ENCODE measurements at places on chromosomes 12 and 14.

- no peak for DNase-seq
These were observed 35.1 kb downstream of the NRDE2 start for GRCh38 chr14:90296641-90297040.

DNA sequence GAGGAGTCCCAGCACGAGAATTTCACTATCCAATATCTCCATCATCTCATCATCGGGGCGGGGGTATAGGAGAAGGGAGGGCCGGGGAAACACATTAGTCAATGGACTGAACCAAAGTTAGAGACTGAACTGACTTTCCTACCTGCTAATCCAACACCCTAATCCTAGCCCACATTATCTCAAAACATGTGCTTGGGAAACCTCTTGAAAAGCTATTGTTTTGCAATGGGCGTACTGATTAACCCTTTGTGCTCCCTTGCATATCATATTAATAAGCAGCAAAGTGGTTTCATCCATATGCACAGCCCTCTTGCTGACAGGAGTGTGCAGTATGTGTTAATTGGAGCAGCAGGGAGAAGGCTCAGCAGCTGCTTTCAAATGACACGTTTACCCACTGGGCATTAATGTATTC lies 125.7 kb upstream of the GRIP1 start:
- DNase-seq, result no peak

- DNase-seq, result no peak
These were observed 22.0 kb downstream of the YLPM1 start for GRCh38 chr14:74785056-74785613.

GRCh38 chr14:38705220-38705619 lies 397.8 kb downstream of the SEC23A start:
- no peak for DNase-seq

DNA sequence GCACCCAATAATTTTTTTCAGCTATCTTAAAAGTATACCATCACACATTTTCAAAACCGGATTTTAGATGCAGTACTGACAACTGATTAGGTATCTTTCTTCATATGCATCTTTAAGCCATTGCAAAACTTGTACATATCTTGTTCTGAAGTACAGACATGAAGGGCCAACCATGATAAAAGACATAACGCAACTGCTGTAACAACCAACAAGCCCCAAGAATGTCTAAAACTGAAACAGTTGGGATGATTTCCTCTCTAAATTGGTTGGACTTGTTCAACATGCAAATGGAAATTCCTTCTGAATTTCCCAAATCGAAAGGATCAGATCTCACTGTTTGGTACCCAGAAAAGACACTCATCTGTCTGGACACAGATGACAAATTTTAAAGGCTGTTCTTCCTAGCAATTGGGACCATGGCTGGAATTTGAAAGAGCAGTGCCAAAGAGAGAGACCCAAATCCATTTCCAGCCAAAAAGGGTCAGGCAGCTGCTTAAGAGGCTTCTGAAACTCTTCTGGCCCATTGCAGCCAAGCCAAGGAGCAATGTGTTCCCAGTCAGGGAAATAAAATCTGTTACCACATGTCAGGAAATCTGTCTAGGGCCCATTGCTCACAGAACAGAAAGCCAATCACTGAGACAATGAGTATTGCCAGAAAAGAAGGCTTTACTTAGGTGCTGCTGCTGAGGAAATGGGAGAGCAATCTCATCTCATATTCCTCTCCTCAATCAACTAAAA lies 1122.4 kb upstream of the USP15 start:
- DNase-seq, result no peak

DNA sequence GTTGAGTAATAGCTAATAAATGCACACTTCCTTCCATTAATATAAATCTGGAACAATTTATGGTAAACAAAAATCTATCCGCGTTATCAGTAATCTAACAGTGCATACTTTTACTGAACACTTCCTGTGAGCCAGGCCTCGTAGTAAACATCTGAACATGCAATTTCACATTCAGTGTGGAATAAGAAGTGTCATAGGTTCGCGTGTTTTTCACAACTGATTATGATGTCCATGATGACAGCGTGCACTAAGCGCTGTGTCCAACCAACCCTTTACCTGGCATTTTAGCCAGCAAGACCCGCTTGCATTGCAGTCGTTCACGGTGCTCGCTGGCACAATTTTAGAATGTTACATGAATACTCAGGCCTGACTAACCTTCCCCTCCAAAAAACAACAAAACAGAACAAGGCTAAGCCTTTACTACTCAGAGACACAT lies 2.1 kb downstream of the PNMA1 start:
- DNase-seq, result no peak

- no peak for DNase-seq
These were observed 475.6 kb downstream of the PDZRN4 start for GRCh38 chr12:41663598-41664265.

DNA sequence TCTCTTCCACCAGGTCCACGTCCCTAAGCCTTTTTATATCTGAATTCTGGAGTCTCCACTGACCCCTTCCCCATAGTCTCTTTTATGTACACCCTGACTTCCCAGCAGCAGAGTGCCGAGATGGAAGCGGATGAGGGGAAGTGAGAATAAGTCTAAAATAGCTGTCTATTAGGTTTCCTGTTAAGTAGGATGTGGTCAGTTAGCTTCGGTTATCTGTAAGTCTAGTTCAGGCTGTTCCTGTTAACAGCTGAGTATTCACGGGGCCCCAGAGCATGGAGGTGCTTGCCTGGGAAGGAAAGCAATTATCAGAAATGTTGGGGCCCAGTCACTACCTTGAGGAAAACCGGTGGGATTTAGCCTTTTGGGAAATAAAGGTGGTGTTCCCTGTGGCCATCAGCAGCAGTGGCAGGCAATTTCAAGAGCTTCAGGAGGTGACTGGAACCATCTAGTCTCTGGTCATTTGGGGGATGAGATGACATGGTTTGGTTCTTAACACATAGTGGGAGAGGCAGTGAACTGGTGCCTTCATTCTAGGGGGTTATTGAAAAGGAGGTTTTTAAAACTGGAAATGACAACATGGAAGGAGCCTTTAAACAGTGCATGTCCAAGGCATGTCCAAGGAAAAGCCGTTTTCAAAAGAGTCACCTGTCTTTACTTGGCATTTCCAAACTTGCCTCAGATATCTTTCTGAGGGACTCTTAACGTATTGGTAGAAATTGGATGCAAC lies 21.8 kb downstream of the CHST11 start:
- DNase-seq, result no peak

GRCh38 chr14:54556535-54556934 lies 10.4 kb upstream of the SAMD4A start:
- no peak for DNase-seq

GRCh38 chr12:12540261-12541013 lies 22.2 kb downstream of the DUSP16 start:
- no peak for DNase-seq

- DNase-seq, result no peak
These were observed 26.2 kb downstream of the AACS start for GRCh38 chr12:125091401-125091800.

DNA sequence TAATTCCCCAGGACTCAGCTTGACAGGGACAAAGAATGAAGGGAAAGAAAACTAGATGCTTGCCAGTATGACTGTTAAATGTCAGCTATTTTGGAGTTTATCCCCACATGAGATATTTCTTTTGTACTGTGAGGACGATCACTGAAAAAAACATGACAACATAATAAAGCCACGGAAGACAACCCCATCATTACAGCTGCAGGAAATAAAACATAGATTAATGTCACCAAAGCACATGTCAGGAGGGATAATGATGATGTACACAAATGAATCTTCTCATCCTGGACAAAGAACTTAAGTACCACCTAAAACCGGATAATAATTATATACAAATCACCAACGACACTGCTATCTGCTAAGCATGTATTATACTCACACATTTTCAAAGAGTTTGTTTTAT lies 84.6 kb upstream of the GRIP1 start:
- DNase-seq, result no peak

GRCh38 chr12:3892631-3893030 lies 19.4 kb upstream of the PARP11 start:
- no peak for DNase-seq

- DNase-seq, result no peak
These were observed 139.2 kb downstream of the SLC2A13 start for GRCh38 chr12:39966721-39967120.

DNA sequence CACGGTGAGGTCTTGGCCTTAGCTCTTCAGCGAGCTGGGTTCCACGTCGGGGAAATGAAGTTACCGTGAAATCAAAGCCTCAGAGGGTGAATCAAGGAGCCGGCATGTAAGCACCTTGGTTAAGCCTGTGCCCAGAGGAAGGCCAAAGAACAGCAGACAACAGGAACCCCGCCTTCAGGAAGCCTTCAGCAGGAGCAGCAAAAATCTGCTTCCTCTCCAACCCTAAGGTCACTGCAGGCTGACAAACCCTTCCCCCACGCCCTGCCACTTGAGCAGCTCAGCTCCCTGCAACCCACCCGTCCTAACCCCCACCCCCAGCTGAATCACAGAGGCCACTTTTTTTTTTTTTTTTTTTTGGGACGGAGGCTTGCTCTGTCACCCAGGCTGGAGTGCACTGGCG lies 72.9 kb upstream of the LTA4H start:
- DNase-seq, result no peak

DNA sequence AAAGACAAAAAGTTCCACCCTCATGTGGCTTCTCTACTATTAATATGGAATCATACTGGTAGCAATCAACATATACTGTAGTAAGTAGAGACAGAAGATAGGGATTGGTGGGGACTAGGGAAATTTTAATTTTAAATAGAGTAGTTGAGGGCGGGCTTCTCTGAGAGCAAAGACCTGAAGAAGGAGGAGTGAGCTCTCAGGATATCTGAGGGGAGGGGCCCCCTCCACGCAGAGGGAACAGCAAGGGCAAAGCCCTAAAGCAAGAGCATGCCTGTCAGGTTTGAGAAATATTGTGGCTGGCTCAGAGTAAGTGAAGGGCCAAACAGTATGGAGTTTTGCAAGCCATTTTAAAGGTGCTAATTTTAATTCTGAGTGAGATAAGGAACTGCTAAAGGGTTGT lies 64.3 kb downstream of the PCNX1 start:
- no peak for DNase-seq

DNA sequence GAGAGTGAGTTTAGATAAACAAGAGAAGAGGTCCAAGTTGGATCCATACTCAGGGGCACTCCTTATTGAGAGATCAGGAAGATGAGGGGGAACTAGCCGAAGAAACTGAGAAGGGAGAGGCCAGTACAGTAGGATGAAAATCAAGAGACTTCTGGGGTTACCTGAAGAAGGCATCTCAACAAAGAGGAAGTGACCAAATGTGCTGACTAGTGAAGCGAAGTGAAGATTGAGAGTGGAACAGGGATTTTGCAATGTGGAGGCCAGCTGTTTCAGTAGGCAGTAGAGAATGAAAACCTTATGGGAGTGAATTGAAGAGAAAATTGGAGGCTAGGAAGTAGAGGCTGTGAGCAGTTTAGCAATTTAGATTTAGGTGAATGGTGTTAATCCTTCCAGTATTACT lies 153.0 kb downstream of the SYNE2 start:
- no peak for DNase-seq

GRCh38 chr12:79351251-79351650 lies 339.5 kb downstream of the PAWR start:
- DNase-seq, result no peak

DNA sequence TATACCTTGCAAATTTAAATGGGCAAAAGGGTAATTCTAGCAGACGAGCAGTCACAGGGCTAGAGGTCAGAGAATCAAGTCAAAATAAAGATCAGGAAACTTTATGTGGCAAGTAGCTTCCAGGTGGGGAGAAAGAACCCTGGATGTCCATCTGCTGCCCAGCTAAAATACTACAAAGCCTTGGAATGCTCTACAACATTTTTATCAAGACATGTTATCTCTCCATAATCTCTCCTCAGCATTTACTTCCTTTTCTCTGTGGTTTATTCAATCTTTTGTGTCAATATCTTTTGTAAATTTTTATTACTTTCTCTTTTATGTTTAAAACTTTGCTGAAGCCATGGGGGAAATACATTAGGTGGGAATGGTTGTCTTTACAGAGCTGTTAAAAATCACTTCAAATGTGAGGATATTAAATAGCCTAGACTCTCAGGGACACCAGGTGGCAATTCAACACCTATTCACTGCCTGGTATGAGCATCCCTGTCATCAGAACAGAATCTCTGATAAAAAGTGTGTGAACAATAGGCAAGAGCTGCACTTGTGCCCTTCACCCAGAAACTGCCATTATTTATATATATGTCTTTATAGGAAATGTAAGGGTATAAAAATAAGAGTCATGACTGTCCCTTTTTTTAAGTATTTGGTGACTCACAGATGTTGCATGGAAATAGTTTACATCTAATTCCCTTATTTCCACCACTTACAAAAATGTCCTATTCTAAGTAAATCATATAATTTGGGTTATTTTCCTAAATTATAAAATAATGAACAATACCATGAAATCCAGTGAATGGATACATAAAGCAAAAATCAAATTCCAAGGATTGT lies 152.9 kb downstream of the EPS8 start:
- no peak for DNase-seq

DNA sequence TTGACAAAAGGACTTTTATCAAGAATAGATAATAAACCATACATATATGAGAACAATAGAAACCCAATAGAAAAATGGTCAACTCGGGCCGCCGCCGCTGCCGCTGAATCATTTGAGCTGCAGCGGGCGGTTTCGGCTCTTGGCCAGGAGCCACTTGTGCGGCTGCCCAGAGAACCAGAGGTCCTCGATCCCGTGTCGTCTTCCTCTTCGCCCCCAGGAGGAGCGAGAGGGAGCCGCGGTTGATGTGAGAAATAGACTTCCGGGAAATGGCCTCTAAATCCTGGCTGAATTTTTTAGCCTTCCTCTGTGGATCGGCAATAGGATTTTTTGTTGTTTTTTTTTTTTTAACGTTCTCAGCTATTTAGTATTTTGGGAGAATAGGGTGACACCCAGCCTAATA lies 44.8 kb downstream of the CPSF6 start:
- peak; percentile 16 for DNase-seq

DNA sequence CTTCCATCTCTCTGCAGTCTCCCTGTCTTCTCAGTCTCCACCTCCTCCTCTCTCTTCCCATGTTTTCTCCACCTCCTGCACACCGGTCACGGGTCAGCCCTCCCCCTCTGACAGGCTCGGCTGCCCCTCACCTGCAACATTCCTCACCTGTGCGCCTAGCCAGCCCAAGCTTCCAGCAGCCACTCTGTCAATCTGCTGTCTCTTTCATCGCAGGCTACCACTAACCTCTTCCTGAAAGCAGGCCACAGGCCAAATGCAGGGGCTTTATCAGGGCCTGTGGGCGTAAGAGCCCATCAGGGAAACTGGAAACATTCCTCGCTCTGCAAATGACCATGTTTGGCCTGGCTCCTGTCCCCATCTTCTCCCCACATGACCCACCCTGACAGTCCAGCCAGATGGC lies 34.5 kb downstream of the CMKLR1 start:
- peak; percentile 19 for DNase-seq

- no peak for DNase-seq
These were observed 23.1 kb downstream of the AEBP2 start for GRCh38 chr12:19462406-19462805.

DNA sequence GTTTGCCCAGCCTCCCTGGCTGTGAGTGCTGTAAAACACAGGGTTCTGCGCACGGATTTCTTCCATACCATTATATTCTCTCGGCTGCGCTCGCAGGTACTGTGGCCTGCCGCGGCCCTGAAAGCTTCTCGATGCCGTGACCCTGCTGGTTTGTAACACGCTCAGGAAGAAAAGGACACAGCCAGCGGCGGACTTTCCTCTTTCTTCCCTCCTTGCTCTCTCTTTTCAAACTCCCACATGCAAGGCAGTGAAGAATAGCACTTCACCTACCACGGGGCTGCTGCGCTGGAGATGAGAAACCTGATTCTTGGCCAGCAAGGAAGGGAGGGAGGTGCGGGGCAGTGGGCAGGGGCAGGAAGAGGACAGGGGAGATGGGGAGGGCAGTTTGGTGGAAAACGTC lies 130.2 kb downstream of the RBM19 start:
- DNase-seq, result no peak

- no peak for DNase-seq
These were observed 242.0 kb downstream of the BMP4 start for GRCh38 chr14:53714495-53715192.

Measured in progenitor cell of endocrine pancreas (in vitro differentiated cells).